NCI-H2029 treated with DMSO at 0.1 percent for 48 hours (cell line): ENCODE measurements at places on chromosomes 1 and 21.

- no peak for DNase-seq
Measured at GRCh38 chr1:73859227-73859626, 338.7 kb downstream of the LRRIQ3 start.

- no peak for DNase-seq
Measured at GRCh38 chr1:114610546-114611245, 29.3 kb upstream of the BCAS2 start.

DNA sequence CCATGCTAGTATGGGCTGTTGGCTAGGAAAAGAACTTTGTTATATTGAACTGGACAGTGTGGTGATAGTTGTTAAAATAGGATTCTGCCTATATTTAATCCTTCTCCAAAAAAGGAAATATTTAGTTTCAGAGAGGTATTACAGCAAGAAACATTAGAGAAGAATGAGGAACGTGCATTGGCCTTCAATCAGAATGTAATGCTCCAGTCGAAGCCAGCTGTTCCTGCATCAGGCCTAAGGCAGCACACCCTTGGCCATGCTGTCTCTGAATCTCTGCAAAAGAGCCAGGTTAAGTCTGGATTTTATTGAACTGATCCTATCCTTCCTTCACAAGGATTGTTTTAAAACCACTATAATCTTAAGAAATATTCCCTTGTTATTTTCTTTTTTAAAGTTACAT is 35.3 kb upstream of the RALGPS2 start:
- DNase-seq: no peak

DNA sequence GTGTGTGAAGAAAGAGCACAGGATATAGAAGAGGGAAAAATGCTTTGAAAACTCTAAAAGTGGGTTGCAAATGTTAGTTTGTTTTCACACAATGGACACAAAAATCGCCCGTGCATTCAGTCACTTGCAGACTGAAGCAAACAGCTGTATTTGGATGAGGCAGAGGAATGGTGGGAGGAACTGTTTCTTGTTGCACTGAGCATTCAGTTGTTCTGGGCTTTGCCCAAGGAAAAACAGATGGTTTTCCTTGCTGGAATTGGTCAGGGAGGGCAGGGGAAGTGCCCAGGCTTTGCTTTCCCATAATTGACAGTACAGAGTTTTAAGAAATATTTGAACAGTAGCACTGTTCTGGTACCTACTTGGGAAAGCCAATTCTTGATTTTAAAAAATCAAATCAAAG is 19.5 kb upstream of the WARS2 start:
- no peak for DNase-seq

- no peak for DNase-seq
Measured at GRCh38 chr1:9539829-9540550, 725 bp downstream of the SLC25A33 start.

DNA sequence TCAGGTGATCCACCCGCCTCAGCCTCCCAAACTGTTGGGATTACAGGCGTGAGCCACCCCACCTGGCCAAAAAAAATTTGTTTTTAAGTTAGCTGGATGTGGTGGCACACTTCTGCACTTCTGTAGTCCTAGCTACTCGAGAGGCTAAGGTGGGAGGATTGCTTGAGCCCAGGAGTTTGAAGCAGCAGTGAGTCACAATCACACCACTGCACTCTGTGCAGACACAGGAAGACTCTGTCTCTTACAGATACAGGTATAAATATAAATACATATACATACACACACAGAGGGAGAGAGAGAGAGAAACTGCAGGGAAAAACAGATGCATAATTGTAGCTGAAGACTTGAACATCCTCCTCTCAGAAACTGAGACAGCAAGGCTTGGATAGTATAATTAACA is 34.8 kb upstream of the EPS15 start:
- DNase-seq: no peak

GRCh38 chr1:153533689-153534201 is 2.0 kb downstream of the S100A6 start:
- DNase-seq: no peak

GRCh38 chr1:229557200-229557850 is 1.2 kb downstream of the ABCB10 start:
- DNase-seq: no peak

GRCh38 chr1:9717193-9718005 is 65.9 kb downstream of the PIK3CD start:
- no peak for DNase-seq

GRCh38 chr1:34366875-34367624 is 190.3 kb downstream of the C1orf94 start:
- DNase-seq: no peak

DNA sequence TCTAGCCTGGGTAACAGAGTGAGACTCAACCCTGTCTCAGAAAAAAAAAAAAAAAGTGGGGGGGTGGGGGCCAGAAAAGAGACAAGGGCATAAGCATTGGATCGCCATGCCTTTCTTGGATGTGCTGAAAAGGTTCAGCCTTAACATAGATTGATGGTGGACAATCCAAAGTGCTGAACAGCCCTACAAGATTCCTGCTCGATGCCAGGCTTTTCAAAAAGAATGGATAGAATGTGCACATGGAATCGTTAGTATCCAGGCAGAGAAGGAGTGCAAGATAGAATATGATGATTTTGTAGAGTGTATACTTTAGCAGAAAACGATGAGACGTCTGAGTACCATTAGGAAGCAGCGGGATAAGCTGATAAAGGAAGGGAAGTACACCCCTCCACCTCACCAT is 10.9 kb upstream of the COA7 start:
- no peak for DNase-seq

DNA sequence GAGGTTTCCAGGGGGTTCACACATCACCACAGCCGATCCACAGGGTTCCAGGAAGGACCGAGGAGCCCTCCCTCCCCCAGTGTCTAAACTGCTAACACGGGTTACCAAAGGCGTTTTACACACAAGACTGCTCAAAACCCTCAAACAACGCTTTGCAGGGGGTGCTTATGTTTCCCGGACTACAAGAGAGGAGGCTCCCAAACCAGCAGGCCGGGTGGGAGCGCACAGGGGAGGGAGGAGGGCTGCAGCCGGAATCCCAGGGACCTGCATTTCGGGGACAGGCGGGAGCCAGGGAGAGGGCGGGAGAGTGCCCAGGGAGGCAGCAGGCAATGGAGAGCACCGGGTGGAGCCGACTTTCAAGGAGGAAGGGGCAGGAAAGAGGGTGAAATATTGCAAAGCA is 50.8 kb downstream of the ACBD3 start:
- no peak for DNase-seq
